ENCODE measurements at places on chromosomes 4 and X.

- DNase-seq = no peak
Observed at GRCh38 chr4:108933046-108933445, 170.2 kb upstream of the ETNPPL start.

DNA sequence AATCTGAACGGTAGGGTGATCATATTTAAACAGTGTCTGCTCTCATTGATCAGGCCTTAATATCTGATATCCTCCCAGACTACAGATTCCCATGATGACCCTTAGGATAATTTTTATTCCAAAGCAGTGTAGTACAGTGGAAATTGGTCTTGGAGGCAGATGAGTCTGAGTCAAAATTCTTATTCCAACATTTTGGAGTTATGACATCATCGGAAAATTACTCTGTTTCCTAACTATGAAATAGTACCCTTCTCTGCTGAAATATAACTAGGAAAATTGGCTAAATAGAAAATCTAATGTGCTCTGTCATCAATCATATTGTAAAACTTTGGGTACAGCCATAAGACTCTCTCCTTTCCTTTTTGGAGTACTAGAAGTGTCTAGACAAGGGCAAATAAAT lies 583.3 kb downstream of the STPG2 start:
- DNase-seq = no peak

DNA sequence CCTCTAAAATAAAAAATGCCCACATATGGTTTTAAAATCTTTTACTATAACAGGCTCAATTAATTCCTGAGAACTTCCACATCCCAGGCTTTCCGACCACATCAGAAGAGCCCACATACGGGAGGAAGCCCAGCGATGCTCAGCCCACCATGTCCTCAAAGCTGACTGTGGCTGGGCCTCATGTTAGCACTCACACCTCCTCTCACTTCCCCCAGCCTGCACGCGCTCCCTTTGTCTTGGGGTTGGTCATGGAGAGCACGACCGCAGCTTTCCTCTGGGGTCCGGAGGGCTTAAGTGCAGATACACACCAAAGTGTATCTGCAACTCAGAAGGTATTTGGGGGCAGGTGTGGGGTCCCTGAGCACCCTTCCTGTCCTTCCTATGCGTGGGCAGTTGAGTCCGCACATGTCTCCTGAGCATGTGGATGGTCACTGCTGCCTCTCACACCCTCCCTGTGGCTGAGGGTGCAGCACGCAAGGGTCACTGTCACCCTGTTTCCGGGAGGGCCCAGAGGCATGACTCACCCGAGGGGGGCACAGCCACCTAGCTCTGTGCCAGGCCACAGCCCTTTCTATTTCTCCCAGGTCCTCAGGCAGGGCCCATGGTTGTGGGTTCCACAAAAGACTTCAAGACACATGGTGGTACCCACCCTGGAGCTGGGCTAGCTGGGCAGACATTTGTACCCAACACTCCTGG lies 21.2 kb downstream of the WDR1 start:
- DNase-seq = no peak

- DNase-seq = peak; percentile 80
Observed at GRCh38 chrX:72247206-72247942, 8.5 kb upstream of the ERCC6L start.

DNA sequence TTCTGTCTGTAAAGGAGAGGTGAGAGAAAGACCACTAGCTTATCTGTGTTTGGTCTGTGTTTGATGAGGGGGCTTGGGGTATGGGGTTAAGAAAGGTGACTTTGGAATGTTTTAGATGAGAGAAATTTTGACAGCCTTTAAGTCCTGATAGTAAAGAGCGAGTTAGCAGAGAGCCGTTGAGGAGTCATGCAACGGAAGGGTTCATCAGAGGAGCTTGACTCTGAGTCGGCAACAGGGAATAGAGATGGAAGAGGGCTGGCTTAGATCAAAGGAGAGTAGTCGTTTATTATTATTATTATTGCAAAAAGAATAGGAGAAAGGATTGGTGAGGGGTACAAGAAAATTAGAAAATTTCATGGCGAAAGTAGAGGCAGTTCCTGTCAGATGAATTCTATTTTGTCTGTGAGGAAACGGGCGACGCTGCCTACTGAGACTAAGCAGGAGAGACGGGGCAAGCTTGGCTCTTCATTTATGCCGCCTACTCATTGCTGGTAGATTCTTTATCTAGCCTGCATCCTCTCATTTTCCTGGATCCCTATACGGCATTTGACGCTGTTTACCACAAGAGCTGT lies 473 bp upstream of the VAMP7 start:
- no peak for DNase-seq

All from RPMI8226 (cell line).